Astrocyte of the spinal cord (primary cell): ENCODE measurements at places on chromosomes 1 and 21.

- DNase-seq = no peak
Measured at GRCh38 chr21:26709090-26709489, 136.0 kb upstream of the CYYR1 start.

- no peak for DNase-seq
Measured at GRCh38 chr1:215776336-215776735, 209.2 kb downstream of the KCTD3 start.

DNA sequence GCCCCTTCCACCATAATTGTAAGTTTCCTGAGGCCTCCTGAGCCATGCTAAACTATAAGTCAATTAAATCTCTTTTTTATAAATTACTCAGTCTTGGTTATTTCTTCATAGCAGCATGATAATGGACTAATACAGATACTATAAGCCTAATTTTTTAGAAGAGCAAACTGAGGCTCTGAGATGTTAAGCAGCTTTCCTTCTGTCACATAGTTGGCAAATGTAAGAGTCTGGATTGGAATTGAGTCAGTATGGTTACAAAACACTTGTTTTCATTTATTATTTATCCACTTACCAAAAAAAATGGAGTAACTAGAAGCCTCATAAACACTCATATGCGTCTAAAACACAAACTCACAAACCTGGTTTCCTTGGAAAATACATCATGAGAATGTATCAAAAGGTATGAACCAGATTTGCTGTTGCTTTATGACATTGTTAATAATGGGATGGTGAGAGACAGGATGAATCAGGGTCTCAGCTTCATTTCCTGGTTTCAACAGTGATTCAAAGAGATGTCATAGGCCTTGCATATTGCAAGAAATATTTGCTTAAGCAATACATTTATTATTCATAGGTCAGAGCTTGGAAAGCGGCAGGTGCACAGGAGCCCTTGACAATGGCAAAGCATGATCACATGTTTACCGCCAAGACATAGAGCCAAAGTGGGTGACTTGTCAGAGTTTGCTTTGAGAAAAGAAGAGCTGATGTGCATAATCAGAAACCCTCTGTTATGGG is 221.5 kb downstream of the GRIK1 start:
- DNase-seq = no peak

DNA sequence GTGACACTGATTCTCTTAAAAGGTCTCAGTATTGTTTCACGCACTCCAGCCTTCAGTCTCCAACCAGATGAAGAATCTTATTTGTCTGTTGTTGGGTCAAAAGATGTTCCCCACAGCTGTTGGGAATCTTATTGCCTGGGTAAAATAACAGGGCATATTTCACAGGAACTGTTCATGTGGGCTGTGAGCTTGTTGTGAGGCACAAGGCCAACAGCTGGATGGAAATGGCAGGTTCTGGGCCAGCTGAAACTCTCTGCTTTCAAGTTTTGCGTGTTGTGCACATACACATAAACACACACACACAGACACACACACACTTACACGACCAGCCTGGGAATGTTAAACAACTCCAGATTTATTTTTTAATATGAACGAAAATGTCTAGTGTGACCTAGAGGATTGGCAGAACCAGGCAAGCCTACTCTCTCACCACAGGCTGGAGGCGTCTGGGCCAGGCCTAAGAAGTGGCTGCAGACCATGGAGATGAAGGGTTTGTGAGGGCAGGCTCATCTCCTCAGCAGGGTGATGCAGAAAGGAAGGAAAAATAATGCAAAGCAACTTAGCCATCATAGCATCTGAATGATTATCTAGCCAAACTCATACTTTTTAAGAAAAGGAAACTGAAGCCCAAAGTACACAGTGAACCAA is 357.0 kb downstream of the TTLL7 start:
- no peak for DNase-seq

DNA sequence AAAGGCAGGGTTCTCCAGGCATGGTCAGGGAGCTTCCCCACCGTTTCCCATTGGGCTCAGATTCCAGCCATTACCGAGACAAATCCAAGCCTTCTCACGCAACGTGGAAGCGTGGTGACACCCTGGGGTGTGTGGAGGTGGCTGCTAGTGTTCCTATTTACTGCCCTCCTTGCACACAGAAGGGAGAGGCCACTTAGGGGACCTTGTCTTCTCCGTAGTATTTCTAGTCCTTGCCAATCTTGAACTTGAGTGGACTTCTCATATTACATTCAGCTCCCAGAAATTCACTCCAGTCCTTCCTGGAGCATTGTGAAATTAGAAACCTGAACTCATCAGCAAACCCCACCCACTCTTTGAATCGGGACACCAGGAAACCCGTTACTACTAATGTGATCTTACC is 131.6 kb downstream of the AJAP1 start:
- no peak for DNase-seq

- DNase-seq = no peak
Measured at GRCh38 chr1:156660752-156661112, 16.5 kb downstream of the NES start.

- DNase-seq = no peak
Measured at GRCh38 chr1:55937840-55938375, 641.5 kb downstream of the PLPP3 start.

DNA sequence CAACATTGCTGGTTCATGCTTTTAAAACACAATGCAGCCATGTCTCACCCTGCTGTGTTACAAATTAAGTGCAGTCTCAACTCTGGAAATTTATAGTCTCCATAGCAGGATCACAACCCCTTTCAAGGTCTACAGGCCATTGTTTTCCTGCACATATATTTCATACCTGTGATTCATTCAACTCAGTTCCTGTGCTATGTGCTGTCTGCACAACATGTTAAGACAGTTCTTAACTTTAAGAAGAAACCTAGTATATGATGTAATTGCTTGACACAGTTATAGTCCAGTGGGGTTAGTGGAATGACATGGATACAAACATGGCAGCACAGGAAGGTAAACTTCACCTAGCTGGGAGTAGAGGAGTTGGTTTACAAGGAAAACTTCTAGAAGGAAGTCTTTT is 106.4 kb downstream of the IFI44 start:
- peak; percentile 13 for DNase-seq

GRCh38 chr1:23169727-23170335 is 1.2 kb upstream of the LUZP1 start:
- DNase-seq = peak; percentile 61

DNA sequence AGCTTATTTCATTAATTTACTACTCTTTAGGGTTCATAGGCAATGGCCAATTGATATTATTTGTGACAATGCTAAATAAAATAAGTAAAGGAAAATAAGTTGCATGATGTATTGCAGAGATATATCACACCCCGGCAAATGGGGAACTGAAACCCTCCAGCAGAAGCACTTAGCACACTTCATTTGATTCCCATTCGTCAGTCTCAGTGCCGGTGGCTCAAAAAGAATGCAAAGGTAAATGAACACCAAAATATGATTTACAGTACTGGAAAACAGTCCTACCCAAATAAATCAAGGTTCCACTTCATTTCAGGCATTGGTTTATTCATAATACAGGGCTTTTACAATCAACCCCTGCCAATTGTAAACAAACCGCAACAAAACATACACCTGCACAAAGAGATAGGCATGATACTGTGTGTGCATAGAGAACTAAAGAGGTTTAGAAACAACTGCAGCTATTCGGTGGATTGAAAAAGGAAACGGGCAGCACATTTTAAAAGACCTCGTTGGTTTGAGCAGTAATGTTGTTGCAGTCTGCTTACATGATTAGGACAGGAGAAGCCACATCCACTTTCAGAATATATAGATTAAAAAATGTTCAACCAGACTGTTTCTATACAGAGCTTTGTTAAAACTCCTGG is 1019.2 kb downstream of the TTLL7 start:
- DNase-seq = no peak

- no peak for DNase-seq
Measured at GRCh38 chr1:229839800-229840199, 213.8 kb downstream of the URB2 start.

GRCh38 chr21:32382108-32382644 is 10.6 kb downstream of the URB1 start:
- peak; percentile 55 for DNase-seq

GRCh38 chr1:207284209-207284897 is 37.1 kb upstream of the CD55 start:
- DNase-seq = no peak

DNA sequence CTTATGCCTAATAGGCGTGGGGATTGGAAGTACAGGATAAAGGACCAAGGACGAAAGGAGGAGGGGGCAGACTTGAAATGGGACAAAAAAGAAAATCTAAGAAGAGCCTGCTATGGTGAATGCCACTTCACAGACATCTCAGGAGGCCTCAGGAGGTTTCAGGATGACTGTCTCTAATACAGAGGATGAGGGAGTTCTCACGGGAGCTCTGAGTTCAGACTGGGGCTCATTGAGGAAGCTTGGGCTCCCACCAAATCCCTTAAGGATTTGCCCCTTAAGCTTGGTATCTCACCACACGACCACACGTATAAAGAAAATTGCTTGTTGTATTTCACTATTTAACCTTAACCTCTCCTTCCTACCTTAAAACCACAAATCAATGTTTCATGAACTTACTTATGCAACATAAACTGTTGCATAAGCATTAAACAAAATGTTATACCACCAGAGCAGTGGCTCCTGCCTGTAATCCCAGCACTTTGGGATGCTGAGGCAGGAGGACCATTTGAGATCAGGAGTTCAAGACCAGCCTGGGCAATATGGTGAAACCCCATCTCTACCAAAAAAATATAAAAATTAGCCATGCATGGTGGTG is 12.4 kb downstream of the SLC30A1 start:
- DNase-seq = no peak

DNA sequence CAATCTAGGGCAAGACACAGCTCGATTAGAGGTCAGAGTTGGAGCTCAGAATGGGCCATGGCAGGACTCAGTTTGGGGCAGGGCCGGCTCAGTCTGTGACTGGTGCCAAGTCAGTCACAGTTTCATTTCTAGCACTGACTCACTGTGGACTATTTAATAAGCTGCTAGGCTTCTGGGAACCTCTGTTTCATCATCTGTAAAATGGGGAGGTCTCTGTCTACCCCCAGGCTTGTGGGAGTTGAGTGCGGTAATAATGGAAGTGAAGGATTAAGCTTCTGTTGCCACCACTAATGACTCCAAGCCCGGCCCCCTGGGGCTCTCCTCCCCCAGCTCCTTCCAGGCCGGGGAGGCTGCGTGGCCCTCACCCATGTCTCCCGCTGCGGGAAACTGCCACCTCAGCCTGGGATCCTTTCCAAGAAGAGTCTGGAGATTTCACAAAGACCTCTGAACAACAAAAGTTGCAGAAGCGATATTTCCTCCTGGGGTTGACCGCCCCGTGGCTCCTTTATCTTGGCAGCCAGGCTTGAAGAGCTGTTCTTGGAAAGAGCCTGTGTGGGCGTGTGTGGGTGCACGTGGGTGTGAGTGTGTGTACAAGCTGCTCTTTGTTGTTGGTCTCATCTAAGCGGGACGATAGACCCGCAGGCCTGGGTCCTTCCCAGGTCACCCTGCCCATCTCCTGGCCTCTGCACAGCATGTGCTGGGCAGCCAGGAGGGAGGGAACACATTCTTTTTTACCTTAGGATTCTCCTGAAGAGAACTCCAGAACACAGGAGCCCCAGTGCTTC is 29.1 kb downstream of the KNCN start:
- peak; percentile 89 for DNase-seq

DNA sequence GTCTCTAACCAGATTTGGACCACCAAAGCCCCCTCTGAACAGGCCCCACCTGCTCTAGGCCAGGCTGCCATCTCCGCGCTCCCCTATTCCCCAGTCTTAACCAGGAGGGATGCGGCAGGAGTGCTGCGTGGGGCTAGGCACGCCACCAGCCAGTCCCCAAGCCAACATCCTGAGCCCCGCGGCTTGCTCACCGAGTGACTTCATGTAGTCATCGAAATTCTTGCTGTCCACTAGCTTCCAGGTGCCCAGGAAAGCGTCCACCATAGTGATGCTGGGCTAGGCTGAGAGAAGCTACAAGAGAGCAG is 173 bp downstream of the FABP3 start:
- DNase-seq = no peak

GRCh38 chr1:36023098-36023769 is 60.7 kb upstream of the TEKT2 start:
- no peak for DNase-seq

DNA sequence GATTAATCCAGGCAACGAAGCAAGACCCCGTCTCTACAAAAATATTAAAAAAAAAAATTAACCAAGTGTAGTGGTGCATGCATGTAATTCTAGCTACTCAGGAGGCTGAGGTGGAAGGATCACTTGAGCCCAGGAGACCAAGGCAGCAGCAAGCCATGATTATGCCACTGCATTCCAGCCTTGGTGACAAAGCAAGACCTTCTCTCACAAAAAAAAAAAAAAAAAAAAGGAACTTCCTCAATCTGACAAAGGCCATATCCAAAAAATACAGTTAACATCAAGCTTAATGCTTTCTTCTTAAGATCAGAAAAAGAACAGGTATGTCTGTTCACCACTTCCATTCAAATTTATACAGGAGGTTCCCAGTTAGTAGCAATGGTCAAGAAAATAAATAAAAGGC is 54.4 kb downstream of the EVI5 start:
- no peak for DNase-seq

DNA sequence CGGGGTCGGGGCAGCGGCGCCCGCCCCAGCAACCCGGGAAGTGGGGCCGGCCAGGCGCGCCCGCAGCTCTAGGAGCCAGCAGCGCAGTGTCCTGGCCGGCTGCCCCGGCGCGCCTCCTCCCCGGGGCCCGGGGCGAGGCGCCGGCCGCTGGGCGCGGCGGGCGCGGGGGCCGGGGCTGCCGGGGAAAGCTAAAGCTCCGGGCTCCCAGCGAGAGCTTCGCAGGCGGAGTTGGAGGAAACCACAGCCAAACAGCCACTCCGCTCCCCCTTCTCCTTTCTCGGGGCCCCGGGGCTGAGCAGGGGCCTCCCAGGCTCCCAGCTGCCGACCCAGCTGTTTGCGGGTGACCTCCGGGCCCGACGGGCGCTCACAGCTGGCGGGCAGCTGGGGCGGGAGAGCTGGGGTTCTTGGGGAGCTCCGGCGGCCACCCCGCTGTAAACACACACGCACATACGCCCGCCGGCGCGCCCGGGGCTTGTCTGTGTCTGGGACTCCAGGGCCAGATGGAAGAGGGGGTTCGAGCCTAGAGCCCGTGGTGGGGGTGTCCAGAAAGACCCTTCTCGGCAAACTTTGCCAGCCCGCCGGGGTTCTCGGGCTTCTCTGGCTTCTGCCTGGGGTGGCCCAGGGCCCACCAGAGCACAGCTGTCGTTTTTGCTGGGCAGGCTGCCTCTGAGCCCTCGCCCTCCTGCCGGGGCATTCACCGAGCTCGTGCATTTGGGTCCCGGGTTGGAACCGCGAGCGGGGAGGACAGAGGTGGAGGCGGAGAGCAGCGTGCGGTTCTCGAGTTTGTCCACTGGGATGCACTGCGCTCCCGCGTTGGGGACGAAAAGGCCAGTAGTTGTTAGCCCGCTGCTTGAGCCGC is 1.5 kb downstream of the AJAP1 start:
- peak; percentile 25 for DNase-seq

DNA sequence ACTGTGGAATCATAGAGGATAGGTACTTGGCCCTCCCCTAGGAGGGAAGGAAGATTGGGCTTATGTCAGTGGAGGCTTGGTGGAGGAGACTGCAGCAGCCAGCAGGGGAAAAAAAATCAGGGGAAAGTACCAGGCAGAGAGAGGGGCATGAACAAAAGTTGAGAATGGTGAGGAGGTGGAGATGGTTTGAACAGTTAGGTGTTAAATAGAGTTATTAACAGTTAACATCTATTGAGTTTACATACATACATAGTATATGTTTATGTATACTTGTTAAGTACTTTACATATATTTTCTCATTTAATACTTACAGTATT is 136.5 kb upstream of the HNRNPU start:
- DNase-seq = no peak
